Astrocyte of the cerebellum (primary cell): ENCODE measurements at places on chromosomes 3 and 15.

GRCh38 chr3:131142580-131142979 is 115.9 kb downstream of the NEK11 start:
- DNase-seq = no peak

DNA sequence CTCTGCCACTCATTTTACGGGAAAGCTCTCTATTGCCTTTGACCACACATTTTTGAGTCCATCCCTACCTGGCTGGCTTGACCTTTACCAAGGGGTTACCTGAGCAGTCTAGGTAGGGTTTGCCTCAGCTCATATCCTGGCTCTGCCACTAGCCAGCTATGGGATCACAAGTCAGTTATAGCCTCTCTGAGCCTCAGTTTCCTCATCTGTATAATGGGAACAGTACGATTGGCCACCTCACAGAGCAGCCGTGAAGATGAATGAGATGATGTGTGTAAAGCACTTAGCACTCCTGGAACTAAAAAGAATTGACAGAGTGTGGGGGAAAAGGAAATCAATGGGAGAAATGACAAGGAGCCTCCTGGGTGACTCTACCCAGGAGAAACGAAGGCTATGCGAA is 28.0 kb downstream of the SPATA12 start:
- DNase-seq = no peak

- DNase-seq = no peak
Observed at GRCh38 chr15:25852661-25853524, 10.2 kb downstream of the ATP10A start.

GRCh38 chr3:732326-732928 is 360.4 kb upstream of the CNTN6 start:
- DNase-seq = no peak

GRCh38 chr3:41431386-41431785 is 232.1 kb downstream of the CTNNB1 start:
- DNase-seq = no peak

GRCh38 chr3:11641683-11642430 is 1.9 kb downstream of the VGLL4 start:
- DNase-seq = peak; percentile 29

GRCh38 chr3:134029734-134030378 is at the start of gene SLCO2A1:
SLCO2A1 (minus strand) TSS chr3:134029925; CDS start chr3:134029802, 123 bp downstream.
- DNase-seq = no peak
